ENCODE measurements at places on chromosomes 7 and 10. TPM values are rescaled to one million over a fixed set of nuclear protein-coding genes. Genes with fewer than 3 reads are reported as not detected.
A peak's percentile ranks its signal among the peaks of the same experiment; 100 is the strongest.

- peak overlapping the region; percentile 98 for H3K27ac ChIP-seq
- H3K4me3 ChIP-seq, result peak overlapping the region; percentile 88
- peaks cover 9% of the 10 kb centered on the region for H3K36me3 ChIP-seq
- peak; percentile 62 for DNase-seq
- no peaks in the 10 kb centered on the region for H3K27me3 ChIP-seq
These were observed 42.6 kb upstream of the NRP1 start for GRCh38 chr10:33376976-33377657.

DNA sequence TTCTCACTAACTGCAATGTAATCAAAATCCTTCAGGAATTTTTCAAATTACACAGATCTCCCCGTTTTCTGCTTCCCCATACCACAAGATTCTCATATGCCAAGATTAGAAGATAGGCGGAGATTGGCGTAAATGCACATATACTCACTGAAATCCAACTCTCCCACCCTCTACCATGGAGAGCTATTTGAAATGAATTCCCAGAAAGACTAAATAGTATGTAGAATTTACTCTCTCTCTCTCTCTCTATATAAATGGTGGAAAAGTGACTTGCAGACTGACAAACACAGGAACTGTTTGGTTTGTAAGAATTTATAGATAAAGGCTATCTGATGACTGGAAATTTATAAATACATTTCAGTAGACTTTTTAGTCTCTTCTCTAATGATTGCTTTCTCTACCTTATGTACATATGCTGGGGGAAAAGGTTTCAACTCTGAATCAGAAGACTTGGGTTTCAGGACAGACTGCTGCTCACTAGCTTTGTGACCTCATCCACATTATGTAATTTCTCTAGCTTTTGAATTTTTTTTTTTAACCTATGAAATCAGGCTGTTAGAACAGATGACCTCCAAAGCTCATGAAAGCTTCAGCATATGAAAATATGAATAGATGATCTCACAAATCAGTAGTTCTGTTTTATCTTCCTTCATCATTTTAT lies 67.8 kb upstream of the CSTF2T start:
- DNase-seq, result no peak
- H3K27ac ChIP-seq, result no peak overlapping the region
- H3K4me3 ChIP-seq, result no peak overlapping the region
- H3K36me3 ChIP-seq, result no peaks in the 10 kb centered on the region
- no peaks in the 10 kb centered on the region for H3K4me1 ChIP-seq

Gene GPER1
- 7.1 TPM for total RNA-seq

- no peak overlapping the region for H3K27ac ChIP-seq
- H3K4me1 ChIP-seq, result peaks cover 5% of the 10 kb centered on the region
- DNase-seq, result no peak
- no peak overlapping the region for H3K4me3 ChIP-seq
- peaks cover 6% of the 10 kb centered on the region for H3K27me3 ChIP-seq
- peaks cover 6% of the 10 kb centered on the region for H3K36me3 ChIP-seq
These were observed 11.0 kb downstream of the AGBL3 start for GRCh38 chr7:134997214-134997885.

Gene ALOX5
- not detected for total RNA-seq

Gene SPDYE16
- total RNA-seq, result not detected

DNA sequence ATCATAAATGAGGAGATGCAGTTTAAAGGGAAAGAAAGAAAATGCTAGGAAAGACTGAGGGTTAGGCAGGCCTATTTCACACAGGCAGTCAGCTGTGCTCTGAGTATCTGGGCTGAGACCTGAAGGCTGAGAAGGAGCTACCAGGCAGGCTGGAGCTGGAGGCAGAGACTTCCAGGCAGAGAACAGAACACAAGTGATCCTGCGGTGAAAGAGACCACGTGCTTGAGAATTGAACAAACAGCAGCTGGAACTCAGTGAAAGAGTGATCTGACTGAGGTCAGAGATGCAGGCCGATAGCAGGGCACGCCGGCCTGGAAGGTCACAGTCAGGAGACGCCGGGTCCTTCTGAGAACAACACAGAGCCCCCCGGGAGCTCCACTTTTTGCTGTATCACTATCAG lies 147.8 kb downstream of the ADAM12 start:
- peaks cover 6% of the 10 kb centered on the region for H3K4me1 ChIP-seq
- no peak overlapping the region for H3K4me3 ChIP-seq
- H3K36me3 ChIP-seq, result no peaks in the 10 kb centered on the region
- DNase-seq, result no peak
- no peak overlapping the region for H3K27ac ChIP-seq
- H3K27me3 ChIP-seq, result no peaks in the 10 kb centered on the region

DNA sequence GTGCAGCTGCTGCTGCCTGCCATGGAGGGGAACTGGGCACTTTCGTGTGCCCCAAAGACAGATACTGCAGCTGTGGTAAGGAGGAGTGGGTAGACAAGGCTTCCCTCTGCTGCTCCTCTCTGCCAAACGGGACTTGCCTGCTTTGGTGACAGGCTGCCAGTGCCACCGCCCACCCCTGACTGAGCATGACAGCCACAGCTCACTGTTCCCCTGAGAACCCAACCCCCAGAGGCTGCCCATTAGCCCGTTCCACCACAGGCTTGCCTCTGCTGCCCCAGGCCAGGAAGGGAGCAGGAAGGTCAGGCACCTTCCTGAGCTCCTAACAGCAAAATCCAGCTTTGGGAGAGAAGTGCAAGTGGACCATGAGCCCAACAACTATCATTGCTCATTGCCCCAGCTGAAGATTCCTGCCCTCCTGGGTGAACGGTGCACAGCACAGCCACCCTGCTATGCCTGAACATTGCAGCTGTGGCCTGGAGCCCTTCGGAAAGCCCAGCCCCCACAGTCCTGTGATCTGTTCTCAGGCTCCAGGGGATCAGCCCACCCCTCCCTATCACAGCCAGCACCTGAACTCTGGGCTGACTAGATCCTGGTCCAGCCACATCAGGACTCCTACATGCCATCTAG lies 58.7 kb upstream of the ANTXRL start:
- peaks cover 24% of the 10 kb centered on the region for H3K27me3 ChIP-seq
- peaks cover 11% of the 10 kb centered on the region for H3K4me1 ChIP-seq
- DNase-seq, result no peak

DNA sequence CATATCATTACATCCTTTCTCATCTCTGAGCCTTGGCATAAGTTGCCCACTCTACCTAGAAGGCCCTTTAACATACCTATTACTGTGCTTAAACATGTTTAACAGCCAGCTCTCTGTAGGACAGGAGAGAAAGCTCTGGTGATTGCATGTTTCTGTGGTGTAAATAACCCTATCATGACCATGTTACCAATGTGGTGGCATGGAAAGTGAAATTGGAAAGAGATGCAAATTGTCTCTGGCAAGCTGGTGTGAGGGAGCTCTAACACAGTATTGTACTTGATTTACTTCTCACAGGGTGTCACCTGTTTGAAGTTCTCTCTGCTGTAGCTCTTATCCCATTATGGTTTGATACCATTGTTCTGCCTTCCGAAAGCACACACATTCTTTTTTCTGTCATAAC lies 231.8 kb upstream of the DKK1 start:
- H3K27ac ChIP-seq, result no peak overlapping the region
- H3K27me3 ChIP-seq, result peaks cover 3% of the 10 kb centered on the region
- H3K4me1 ChIP-seq, result no peaks in the 10 kb centered on the region
- no peak overlapping the region for H3K4me3 ChIP-seq

Gene UCN3
- not detected for total RNA-seq

- no peak overlapping the region for H3K4me3 ChIP-seq
- H3K36me3 ChIP-seq, result peaks cover 21% of the 10 kb centered on the region
- H3K27me3 ChIP-seq, result no peaks in the 10 kb centered on the region
- no peak overlapping the region for H3K27ac ChIP-seq
- DNase-seq, result no peak
These were observed 83.0 kb upstream of the ASAH2 start for GRCh38 chr10:50334273-50334672.

- no peak overlapping the region for H3K4me3 ChIP-seq
- no peaks in the 10 kb centered on the region for H3K4me1 ChIP-seq
These were observed 537.9 kb downstream of the ANKRD7 start for GRCh38 chr7:118762451-118762850.

GRCh38 chr10:113767222-113767621 lies 15.7 kb downstream of the PLEKHS1 start:
- peaks cover 37% of the 10 kb centered on the region for H3K27me3 ChIP-seq
- no peak overlapping the region for H3K27ac ChIP-seq
- no peaks in the 10 kb centered on the region for H3K36me3 ChIP-seq
- DNase-seq, result no peak

Gene OR2A5
- total RNA-seq, result not detected

Gene PAPOLB
- not detected for total RNA-seq

- H3K27ac ChIP-seq, result peak overlapping the region; percentile 38
- no peak overlapping the region for H3K4me3 ChIP-seq
- no peak for DNase-seq
- H3K36me3 ChIP-seq, result no peaks in the 10 kb centered on the region
- peaks cover 55% of the 10 kb centered on the region for H3K4me1 ChIP-seq
These were observed 164.1 kb upstream of the RHEB start for GRCh38 chr7:151683615-151684407.

Gene POLD2
- total RNA-seq, result 187 TPM

DNA sequence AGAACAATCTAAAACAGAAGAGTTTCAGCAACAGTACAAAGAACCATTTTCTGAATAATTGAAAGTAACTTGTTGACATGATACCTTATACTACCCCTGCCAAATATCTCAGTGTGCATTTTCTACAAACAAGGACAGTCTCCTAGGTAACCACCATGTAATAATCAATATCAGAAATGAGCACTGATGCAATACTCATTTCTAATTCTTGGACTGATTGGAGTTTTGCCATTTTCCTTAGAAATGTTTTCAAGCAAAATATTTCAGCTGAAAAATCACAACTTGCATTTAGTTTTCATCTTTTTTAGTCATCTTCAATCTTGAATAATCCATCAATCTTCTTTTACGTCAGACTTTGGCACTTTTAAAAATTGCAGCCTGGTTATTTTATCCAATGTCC lies 420.2 kb downstream of the CDC14C start:
- no peaks in the 10 kb centered on the region for H3K27me3 ChIP-seq
- H3K4me3 ChIP-seq, result no peak overlapping the region
- H3K36me3 ChIP-seq, result no peaks in the 10 kb centered on the region
- DNase-seq, result no peak
- H3K27ac ChIP-seq, result no peak overlapping the region

GRCh38 chr10:15678851-15679250 lies 40.9 kb downstream of the ITGA8 start:
- H3K4me1 ChIP-seq, result no peaks in the 10 kb centered on the region
- no peak overlapping the region for H3K27ac ChIP-seq
- no peak for DNase-seq
- peaks cover 17% of the 10 kb centered on the region for H3K27me3 ChIP-seq

Gene C10orf62
- not detected for total RNA-seq

- H3K4me3 ChIP-seq, result no peak overlapping the region
- peaks cover 6% of the 10 kb centered on the region for H3K36me3 ChIP-seq
- no peak for DNase-seq
- no peaks in the 10 kb centered on the region for H3K4me1 ChIP-seq
- H3K27me3 ChIP-seq, result 0 out of 2 replicates have a peak, but pooled peaks cover 2% of the 10 kb centered on the region
- no peak overlapping the region for H3K27ac ChIP-seq
These were observed 30.2 kb downstream of the PTPRN2 start for GRCh38 chr7:158557441-158557755.

Gene VSTM4
- not detected for total RNA-seq

Gene POU6F2
- total RNA-seq, result not detected

DNA sequence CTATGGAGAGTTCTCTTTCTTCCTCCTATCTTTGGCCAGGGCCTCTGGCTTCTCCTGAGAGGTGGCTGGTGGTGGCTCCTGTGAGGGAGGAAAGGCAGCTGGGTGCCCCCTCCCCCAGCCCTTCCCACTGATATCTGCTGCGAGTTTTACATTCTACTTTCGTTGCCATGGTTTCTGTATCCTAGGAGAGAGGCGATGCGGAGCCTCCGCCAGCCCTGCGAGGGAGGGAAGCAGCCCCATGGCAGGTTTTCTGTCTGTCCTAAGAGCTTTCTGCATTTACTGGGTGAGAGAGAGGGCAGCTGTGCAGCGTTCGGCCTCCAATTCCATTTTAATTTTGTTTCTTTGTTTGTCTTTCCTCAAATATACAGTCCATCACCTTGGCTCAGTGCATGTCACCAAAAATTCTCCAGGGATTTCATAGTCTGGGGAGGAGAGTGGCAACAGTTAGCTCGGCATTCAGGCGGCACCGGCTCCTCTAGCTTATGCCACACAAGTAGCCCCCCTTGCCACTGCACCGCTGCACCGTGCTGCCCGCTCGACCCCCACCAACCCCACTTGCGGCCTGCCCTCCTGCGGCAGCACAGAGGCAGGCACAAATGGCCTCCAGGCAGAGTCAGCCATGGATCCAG lies 20.4 kb downstream of the DNAJB12 start:
- H3K27me3 ChIP-seq, result peaks cover 8% of the 10 kb centered on the region
- peaks cover 31% of the 10 kb centered on the region for H3K4me1 ChIP-seq
- H3K27ac ChIP-seq, result no peak overlapping the region
- peaks cover 13% of the 10 kb centered on the region for H3K36me3 ChIP-seq
- no peak overlapping the region for H3K4me3 ChIP-seq
- no peak for DNase-seq

DNA sequence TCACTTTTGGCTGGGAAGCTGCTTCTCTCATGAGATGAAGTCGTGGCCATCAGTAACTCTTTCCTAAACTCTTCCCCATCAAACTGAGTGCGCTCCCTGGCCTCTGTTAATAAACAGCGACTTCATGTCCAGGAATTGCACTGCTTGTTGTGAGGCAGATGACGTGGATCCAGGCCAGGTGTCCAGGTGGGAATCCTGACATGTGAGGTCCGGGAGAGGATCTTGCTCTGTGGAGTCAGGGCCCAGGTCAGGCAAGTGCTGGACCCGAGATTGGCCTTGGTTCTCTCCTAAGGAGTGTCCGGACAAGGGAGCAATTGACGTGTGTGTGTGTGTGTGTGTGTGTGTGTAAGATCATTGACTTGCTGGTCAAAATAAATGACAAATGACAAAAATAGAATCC lies 362.7 kb downstream of the GLRX3 start:
- DNase-seq, result no peak
- peaks cover 11% of the 10 kb centered on the region for H3K36me3 ChIP-seq
- H3K27me3 ChIP-seq, result no peaks in the 10 kb centered on the region
